Panc1 (cell line): ENCODE measurements at places on chromosomes 13 and 19. TPM values are rescaled to one million over a fixed set of nuclear protein-coding genes. Genes with fewer than 3 reads are reported as not detected.

SBSN gene
- 0.39 TPM for total RNA-seq

ARL11 gene
- not detected for total RNA-seq

PABPC3 gene
- total RNA-seq = 0.18 TPM

CGB7 gene
- total RNA-seq = 0.95 TPM

- H3K36me3 ChIP-seq = no peaks in the 10 kb centered on the region
- no peaks in the 10 kb centered on the region for H3K27me3 ChIP-seq
These were observed 7.6 kb downstream of the COL4A2 start for GRCh38 chr13:110314516-110315245.

- no peaks in the 10 kb centered on the region for H3K4me1 ChIP-seq
- no peak overlapping the region for H3K4me3 ChIP-seq
These were observed 140.9 kb upstream of the UBL3 start for GRCh38 chr13:29991343-29991742.

- H3K4me1 ChIP-seq = peaks cover 4% of the 10 kb centered on the region; the same call in 1 of the 2 replicates
- H3K27ac ChIP-seq = no peak overlapping the region
- no peak for DNase-seq
- H3K36me3 ChIP-seq = no peaks in the 10 kb centered on the region; the same call in 1 of the 2 replicates
These were observed 2.3 kb downstream of the CLPTM1 start for GRCh38 chr19:44957526-44957925.

DNA sequence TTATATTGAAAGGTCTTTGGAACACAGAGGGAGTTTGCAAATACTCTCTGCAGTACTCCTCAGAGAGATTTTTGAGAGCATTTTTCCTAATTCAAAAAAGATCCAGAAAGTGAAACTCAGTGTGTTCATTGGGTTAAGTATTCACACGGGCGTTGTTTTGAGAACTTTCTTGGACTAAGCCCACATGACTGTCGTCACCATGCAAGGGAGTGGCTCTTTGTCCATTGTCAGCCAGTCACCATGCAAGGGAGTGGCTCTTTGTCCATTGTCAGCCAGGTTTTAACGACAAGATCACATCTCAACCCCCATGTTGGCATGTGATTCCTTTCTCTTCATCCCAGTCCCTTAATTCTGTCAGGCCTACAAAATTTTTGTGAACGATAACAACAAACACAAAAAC lies 81.2 kb upstream of the STK24 start:
- no peaks in the 10 kb centered on the region for H3K36me3 ChIP-seq
- no peaks in the 10 kb centered on the region for H3K4me1 ChIP-seq
- H3K27me3 ChIP-seq = no peaks in the 10 kb centered on the region
- no peak overlapping the region for H3K27ac ChIP-seq

DNA sequence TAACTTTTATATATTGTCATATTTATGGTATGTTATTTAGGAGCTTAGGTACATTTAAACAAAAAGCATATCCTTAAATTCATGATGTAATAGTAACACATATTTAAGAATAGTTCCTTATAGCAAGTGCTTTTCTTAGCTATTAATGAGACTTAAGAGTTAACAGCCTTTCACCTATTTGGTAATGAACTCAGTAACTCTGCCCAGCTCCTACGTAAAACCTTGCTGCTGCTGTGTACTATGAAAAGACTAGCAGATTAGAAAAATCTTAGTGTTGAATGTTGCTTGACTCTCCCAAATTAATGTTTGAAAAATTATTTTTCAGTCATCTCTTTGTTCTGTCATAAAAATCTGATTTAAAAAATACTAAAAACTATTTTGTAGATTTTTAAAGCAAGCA lies 6.9 kb downstream of the GPR180 start:
- H3K4me1 ChIP-seq = no peaks in the 10 kb centered on the region
- H3K27me3 ChIP-seq = no peaks in the 10 kb centered on the region
- H3K36me3 ChIP-seq = peaks cover 41% of the 10 kb centered on the region
- H3K27ac ChIP-seq = no peak overlapping the region

DNA sequence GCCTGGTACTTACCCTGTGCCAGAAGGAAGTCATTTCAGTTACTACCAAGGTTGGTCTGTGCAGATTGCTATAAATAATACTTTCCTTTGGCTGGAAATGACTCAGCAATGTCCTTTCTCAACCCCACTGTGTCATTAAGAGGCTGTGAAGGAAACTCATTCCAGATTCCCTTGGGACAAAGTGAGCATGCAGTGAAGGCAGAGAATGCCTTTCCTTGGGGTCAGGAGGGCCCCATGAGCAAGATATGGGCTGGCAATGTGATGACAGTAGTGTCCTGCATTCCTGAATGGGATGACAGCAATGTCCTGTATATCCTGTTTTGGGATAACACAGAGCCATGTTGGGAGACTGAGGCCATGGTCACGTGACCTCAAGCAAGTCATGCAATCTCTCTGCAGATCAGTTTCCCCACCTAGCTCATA lies 213.1 kb upstream of the TMTC4 start:
- H3K4me1 ChIP-seq = no peaks in the 10 kb centered on the region
- no peak overlapping the region for H3K4me3 ChIP-seq
- H3K27me3 ChIP-seq = no peaks in the 10 kb centered on the region
- no peak for DNase-seq
- H3K36me3 ChIP-seq = no peaks in the 10 kb centered on the region
- H3K27ac ChIP-seq = no peak overlapping the region

DNA sequence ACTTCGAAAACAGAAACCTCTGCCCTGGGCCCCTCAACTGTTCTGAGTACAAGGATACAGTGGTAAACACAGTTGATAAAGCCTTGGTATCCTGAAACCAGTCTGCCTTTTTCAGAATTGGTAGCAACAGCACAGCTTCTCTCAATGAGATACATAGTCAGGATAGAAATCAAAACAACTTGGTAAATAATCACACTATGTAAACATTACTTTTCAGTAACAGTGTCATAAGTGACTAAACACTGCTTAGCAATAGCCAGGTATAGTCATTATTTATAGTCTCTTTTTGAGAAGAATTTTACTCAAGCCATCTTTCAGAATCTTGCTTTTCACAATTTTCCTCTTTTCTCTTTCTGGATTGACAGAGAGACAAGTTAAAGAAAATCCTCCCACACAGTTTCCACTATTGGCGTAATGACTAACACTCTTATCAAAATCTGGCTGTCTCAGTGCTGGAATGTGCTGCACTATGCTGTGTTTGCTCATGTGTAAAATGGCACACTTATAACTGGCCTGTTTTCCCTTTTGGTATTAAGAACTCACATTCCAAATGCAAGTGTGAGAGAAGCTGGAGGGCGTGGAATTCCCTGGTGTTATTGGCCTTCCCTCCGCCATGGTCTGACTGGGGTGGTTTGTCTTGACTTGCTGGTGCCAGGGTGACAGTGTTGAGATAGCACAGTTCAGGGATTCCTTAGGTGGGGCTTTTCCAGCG lies 368.8 kb downstream of the TDRD3 start:
- DNase-seq = no peak
- no peaks in the 10 kb centered on the region for H3K4me1 ChIP-seq
- H3K36me3 ChIP-seq = no peaks in the 10 kb centered on the region
- H3K4me3 ChIP-seq = no peak overlapping the region
- H3K27ac ChIP-seq = no peak overlapping the region
- no peaks in the 10 kb centered on the region for H3K27me3 ChIP-seq

DNA sequence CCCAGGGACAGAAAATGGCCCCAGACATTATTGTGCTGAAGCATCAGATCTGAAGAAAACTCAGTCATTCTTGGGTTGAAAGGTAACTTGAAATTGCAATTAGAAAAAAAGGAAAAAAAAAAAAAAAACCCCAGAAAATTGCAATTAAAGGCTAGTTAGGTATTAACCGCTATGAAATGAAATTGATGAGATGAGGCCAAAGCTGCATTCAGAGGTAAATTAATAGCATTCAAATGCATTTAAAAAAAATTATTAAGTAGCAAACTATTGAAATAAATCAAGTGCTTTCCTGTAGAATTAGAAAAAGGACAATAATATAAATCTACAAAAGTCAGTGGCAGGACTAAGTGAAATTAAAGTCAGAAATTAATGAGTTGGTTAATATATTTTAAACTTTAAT lies 6.4 kb downstream of the PGLS start:
- no peaks in the 10 kb centered on the region; the same call in 1 of the 2 replicates for H3K36me3 ChIP-seq
- H3K4me3 ChIP-seq = no peak overlapping the region
- H3K27me3 ChIP-seq = no peaks in the 10 kb centered on the region
- no peaks in the 10 kb centered on the region for H3K4me1 ChIP-seq
- DNase-seq = no peak

GRCh38 chr13:85283408-85283807 lies 515.8 kb downstream of the SLITRK6 start:
- DNase-seq = no peak
- H3K4me3 ChIP-seq = no peak overlapping the region
- no peaks in the 10 kb centered on the region for H3K4me1 ChIP-seq
- no peaks in the 10 kb centered on the region for H3K27me3 ChIP-seq
- H3K36me3 ChIP-seq = no peaks in the 10 kb centered on the region
- H3K27ac ChIP-seq = no peak overlapping the region

GRCh38 chr13:107203146-107203847 lies 635.4 kb upstream of the ARGLU1 start:
- no peak overlapping the region for H3K27ac ChIP-seq
- H3K4me3 ChIP-seq = no peak overlapping the region
- H3K36me3 ChIP-seq = no peaks in the 10 kb centered on the region
- H3K4me1 ChIP-seq = no peaks in the 10 kb centered on the region
- no peaks in the 10 kb centered on the region for H3K27me3 ChIP-seq
